Activated CD4-positive, alpha-beta T cell treated with anti-CD3 and anti-CD28 coated beads for 4 hours (primary cell): ENCODE measurements at places on chromosomes 6 and 20.

GRCh38 chr6:108171918-108172516 lies 6.2 kb downstream of the NR2E1 start:
- no peak for DNase-seq

DNA sequence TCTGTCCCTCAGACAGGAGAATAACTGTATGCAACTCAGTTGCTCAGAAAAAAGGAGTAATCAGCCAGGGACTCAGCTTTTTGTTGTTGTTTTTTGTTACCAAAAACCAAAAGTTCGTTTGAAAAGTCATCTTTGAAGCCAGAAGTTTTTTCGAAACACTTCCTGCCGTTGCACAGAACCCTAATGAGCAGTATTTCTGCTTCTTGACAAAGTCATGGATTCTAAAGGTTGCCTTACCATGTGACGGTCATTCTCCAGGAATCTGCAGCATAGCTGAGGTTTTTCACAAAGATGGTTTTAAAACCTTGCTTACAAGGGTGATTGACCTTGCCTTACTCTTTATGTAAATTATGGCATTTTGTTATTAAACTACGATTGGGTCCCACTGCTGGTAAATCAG lies 1.9 kb downstream of the RAB32 start:
- no peak for DNase-seq

- no peak for DNase-seq
Observed at GRCh38 chr6:134623401-134623800, 305.5 kb upstream of the SGK1 start.

GRCh38 chr6:17297271-17298080 lies 16.3 kb downstream of the RBM24 start:
- no peak for DNase-seq

DNA sequence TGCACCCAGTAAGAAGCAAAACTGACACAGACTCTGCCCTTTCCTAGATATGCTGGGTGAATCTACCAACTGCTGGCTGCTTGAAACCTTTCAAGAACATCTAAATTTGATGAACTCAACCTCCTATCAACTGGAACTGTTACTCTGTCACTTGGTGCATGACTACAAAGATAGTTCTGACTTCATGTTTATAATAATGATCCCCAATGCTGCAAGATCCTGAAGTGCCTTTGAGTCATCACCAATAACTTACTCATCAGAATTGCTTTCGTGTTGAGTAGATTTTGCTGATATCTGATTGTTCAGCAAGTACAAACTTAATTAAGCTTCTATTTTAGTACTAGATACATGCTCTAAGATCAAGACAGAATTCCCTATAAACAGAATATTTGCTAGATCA lies 100.2 kb upstream of the ARMC2 start:
- DNase-seq = no peak

GRCh38 chr6:38234934-38235682 lies 404.6 kb downstream of the BTBD9 start:
- no peak for DNase-seq

DNA sequence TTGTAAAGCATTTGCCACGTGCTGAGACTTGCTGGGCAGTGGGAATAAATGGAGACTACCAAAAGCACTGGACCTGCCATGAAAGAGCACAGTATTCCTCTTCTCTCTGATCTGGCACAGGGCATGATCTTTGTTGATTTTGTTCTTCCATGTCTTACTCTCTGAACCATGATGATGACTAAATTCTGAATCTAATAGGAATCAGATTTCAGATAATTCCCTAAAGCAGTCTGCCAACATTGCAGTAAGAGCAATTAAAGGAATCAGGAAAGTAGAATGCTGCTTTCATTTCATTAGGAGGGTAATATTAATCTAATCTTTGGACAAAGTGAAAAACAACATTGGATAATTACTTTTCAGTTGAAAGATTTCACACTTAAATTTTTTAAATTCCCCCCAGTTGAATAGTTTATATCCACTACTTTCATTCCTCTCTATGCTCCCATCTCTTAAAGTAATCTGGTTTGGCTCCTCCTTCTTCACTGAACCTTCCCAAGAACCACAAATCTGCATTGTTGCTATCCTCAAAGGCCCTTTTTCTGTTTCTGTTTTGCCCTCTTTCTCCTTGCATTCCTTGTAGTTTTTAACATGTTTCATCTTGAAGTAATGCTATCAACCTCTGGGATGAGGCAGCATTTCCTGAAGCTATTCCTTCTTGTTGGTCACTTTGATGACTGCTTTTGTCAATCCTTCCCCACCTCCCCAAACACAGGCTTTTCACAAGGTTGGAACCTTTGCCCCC lies 243.2 kb upstream of the TENT5A start:
- no peak for DNase-seq
